ENCODE measurements at places on chromosomes 6 and 20.

- DNase-seq = no peak
Observed at GRCh38 chr20:39036851-39037250, 74.7 kb downstream of the DHX35 start.

DNA sequence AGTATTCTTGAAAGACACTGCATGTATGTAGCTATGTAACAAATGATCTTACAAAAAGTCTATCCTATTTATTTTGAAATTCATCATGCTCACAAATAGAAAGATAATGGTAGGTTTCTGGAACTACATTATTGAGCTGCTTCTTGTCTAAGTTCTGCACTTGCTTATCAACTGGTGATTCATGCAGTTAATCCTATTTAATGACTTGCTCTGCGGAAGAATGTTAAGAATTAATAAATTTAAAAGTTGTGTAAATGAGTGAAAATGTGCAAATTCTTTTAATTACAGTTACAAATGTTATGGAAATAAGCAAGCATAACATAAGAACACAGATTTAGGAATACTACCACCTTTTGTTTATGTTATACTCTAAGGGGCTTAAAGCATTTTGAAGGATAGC, 67.1 kb upstream of the MCM9 start:
- no peak for DNase-seq

DNA sequence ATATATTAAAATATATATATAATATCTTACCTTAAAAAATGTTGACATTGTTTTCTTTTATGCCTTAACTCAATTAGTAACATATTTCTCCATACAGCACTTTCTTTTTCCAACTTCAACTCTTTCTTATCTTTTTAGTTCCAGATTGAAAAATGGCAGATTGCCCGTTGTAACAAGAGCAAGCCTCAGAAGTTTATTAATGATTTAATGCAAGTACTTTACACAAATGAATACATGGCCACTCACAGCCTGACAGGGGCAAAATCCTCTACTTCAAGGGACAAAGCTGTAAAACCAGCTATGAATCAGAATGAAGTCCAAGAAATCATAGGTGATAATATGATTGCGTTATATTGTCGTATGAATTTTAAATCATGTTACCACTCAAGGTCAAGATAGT, 29.4 kb upstream of the KIAA1586 start:
- no peak for DNase-seq

GRCh38 chr6:163241683-163242082, 172.8 kb upstream of the QKI start:
- no peak for DNase-seq

GRCh38 chr20:54044156-54044555, 26.2 kb downstream of the BCAS1 start:
- DNase-seq = no peak

GRCh38 chr20:40908309-40908708, 120.3 kb upstream of the TOP1 start:
- DNase-seq = no peak

GRCh38 chr20:24632581-24632980, 163.2 kb downstream of the SYNDIG1 start:
- no peak for DNase-seq

GRCh38 chr20:41546535-41546934, 71.6 kb downstream of the CHD6 start:
- no peak for DNase-seq

- DNase-seq = no peak
Observed at GRCh38 chr6:135759831-135760230, 91.7 kb upstream of the PDE7B start.

GRCh38 chr6:39054577-39055142, 6.1 kb downstream of the GLP1R start:
- DNase-seq = no peak

GRCh38 chr6:150622476-150622875, 22.8 kb downstream of the PLEKHG1 start:
- DNase-seq = no peak

DNA sequence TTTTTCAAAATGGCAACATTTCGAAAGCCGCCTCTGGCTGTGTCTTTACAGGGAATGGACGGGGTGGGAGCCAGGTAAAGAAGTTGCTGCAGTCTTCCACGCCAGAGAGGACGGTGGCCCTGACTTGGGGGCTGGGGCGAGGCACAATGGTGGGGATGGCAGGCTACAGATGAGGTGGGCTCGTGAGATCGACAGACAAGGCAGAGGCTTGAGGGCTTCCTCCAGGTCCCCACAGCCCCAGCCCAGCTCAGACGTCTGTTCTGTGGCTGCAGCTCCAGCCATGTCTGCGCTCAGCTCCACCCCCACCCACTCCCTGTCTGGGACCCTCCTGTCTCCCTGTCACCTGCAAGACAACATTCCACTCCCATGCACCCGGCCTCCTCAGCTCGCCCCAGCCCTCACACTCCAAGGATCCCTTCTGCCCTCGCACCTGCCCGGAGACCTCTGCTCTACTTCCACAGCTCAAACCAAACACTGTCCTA, 7.4 kb upstream of the C20orf144 start:
- DNase-seq = no peak

DNA sequence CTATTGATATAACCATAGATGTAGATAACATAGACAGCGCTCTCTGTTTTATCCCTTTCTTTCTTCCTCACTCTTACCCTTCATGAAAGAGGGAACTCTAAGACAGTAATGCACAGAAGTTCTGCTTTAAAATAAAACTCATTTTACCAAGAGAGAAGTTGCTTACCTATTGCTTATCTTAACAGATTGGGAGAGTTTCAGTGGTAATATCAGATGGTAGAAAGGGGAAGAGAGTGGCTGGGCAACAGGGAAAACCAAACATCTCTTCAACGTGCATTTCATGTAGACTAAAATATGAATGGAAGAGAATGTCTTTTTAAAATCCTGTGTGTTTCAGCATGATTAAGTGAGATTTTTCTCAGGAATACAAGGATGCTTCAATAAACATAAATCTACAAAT, 45.3 kb upstream of the SIRPG start:
- no peak for DNase-seq

DNA sequence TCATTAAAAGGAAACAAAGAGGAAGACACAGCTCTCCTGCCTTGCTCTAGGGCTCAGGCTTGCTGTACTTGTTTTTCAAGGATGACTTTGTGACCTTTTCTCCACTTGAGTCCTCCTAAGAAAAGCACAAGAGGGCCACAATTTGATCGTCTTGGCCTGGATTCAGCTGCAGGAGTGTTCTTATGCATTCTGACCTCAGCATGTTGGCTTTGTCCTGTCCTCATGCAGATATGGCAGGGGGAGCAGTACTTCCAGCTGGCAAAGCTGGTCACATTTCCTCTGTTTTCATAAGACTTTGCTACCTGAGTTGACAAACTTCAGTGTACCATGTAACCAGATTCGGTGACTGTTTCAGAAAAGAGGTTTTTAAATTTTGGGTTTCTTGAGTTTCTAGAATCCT, 30.8 kb downstream of the KDM1B start:
- no peak for DNase-seq

DNA sequence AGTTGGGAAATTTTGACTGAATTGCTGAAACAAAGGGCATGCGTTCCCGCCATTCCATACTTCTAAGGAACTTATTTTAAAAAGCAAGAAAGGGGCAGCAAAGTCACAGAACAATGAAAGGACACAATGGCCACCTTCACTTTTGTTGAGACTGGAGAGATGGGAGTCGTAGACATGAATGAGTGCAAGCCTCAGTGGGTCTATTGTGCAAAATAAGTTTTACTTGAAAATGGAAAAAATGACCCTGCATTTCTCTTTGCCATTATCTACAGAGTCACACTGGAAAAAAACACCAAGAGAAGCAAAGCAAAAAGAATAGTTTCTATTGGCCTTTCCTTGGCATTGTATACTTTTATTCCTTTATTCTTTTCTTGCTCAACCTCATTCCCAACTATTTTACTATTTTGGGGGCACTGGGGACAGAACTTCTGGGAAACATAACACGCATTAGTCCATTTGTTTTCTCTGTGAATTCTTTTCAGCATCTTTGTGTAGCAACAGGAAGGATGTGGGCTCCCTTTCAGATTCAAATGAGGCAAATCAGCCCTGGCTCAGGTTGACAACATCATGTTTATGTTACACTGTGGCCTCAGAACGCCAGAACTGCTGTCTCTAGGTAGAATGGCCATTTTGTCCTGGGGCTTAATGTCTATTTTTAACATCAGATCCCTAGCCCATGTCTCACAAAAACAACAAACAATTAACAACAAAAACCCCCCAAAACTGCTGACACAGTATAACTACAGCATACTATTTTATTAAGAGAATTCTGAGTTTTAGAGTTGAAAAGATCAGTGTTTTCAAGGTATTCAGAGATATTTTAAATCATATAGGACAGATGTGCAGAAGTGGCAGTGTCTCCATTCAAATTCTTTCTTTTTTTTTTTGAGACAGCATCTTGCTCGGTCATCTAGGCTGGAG, 122.2 kb downstream of the FYN start:
- no peak for DNase-seq
